ENCODE measurements at places on chromosomes 13 and 19. TPM values are rescaled to one million over a fixed set of nuclear protein-coding genes. Genes with fewer than 3 reads are reported as not detected.
A peak's percentile ranks its signal among the peaks of the same experiment; 100 is the strongest.

Gene CEACAM7
- 0.21 TPM for total RNA-seq

DNA sequence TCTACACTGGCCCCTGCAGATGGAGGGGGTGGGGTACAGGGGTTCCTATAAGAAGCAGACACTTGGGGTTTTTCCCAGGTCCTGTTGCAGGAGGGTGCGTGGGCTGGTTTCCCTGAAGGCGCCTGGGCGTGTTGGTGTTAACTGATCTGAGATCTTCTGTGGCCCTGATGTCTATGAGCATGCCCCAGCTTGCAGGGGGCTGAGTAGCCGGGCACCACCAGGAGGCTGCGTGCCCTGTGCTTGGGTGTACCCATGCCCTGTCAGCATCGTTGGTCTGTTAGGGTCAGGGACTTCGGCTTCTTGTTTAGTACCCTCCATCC lies 45.3 kb downstream of the CAPN12 start:
- no peaks in the 10 kb centered on the region for H3K27me3 ChIP-seq
- no peak for DNase-seq
- H3K4me1 ChIP-seq = peaks cover 43% of the 10 kb centered on the region
- no peak overlapping the region for H3K4me3 ChIP-seq
- peak overlapping the region; percentile 60 for H3K27ac ChIP-seq

- H3K36me3 ChIP-seq = peaks cover 2% of the 10 kb centered on the region
- H3K4me3 ChIP-seq = no peak overlapping the region
- no peak overlapping the region for H3K27ac ChIP-seq
- H3K27me3 ChIP-seq = no peaks in the 10 kb centered on the region
- H3K4me1 ChIP-seq = peaks cover 60% of the 10 kb centered on the region
- DNase-seq = no peak
Measured at GRCh38 chr19:28166025-28166424, 1046.9 kb downstream of the UQCRFS1 start.

GRCh38 chr13:20160306-20161274 lies at the start of gene GJA3:
TSS of gene GJA3 (minus strand) at chr13:20161052. CDS start at chr13:20143288, 17,764 bp downstream.
- peaks cover 16% of the 10 kb centered on the region for H3K4me1 ChIP-seq
- H3K36me3 ChIP-seq = no peaks in the 10 kb centered on the region
- H3K27ac ChIP-seq = no peak within 1 kb of the TSS
- DNase-seq = peak; percentile 71
- H3K4me3 ChIP-seq = peak within 1 kb of the TSS; percentile 84

- H3K4me1 ChIP-seq = peaks cover 5% of the 10 kb centered on the region
- no peak overlapping the region for H3K27ac ChIP-seq
Measured at GRCh38 chr13:97338571-97338970, 95.4 kb upstream of the RAP2A start.

DNA sequence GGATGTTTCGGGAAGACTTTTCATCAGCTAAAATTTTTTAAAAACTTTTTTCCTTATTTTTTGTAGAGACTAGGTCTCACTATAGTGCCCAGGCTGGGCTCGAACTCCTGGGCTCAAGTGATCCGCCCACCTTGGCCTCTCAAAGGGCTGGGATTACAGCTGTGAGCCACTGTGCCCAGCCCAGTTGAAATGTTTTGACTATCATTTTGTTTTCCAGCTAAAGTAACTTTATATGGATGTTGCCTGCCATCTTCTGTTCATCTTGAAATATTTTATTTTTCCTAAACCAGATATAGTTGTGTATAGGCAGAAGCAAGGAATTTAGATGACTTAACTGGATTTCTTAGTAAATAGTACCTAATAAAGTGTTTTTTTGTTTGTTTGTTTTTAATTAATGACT lies 7.0 kb downstream of the CAB39L start:
- DNase-seq = no peak
- no peaks in the 10 kb centered on the region for H3K36me3 ChIP-seq
- no peak overlapping the region for H3K27ac ChIP-seq
- peaks cover 2% of the 10 kb centered on the region for H3K4me1 ChIP-seq
- H3K27me3 ChIP-seq = no peaks in the 10 kb centered on the region

DNA sequence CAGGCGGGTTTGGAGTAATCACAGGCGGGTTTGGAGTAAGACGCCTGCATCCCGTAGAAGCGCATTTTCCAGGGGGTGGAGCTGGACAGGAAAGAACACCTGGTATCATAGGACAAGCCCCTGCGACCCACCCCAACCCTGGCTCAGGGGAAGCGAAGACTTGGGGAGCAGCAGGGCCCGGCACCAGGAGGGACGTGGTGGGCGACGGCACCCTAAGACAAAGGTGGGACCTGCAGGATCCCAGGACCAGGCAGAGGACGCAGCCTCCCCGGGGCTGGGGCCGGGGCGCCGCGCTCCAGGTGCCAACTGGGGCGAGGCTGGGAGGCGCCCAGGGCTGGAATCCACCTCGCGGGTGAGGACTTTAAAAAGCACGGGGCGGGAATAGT lies 520 bp downstream of the ZNF600 start:
- DNase-seq = peak; percentile 31
- H3K27me3 ChIP-seq = peaks cover 42% of the 10 kb centered on the region
- peaks cover 30% of the 10 kb centered on the region for H3K4me1 ChIP-seq
- H3K27ac ChIP-seq = no peak overlapping the region
- H3K4me3 ChIP-seq = peak overlapping the region; percentile 83
- no peaks in the 10 kb centered on the region for H3K36me3 ChIP-seq

- H3K27ac ChIP-seq = peak overlapping the region; percentile 61
- H3K36me3 ChIP-seq = no peaks in the 10 kb centered on the region
- DNase-seq = peak; percentile 55
Measured at GRCh38 chr19:29040951-29041350, 172.0 kb downstream of the UQCRFS1 start.

GRCh38 chr13:49954674-49955455 lies 18.7 kb upstream of the SPRYD7 start:
- no peak for DNase-seq
- no peak overlapping the region for H3K27ac ChIP-seq
- H3K27me3 ChIP-seq = peaks cover 7% of the 10 kb centered on the region
- no peak overlapping the region for H3K4me3 ChIP-seq
- H3K4me1 ChIP-seq = no peaks in the 10 kb centered on the region

Gene LRRC8E
- total RNA-seq = 3.6 TPM

DNA sequence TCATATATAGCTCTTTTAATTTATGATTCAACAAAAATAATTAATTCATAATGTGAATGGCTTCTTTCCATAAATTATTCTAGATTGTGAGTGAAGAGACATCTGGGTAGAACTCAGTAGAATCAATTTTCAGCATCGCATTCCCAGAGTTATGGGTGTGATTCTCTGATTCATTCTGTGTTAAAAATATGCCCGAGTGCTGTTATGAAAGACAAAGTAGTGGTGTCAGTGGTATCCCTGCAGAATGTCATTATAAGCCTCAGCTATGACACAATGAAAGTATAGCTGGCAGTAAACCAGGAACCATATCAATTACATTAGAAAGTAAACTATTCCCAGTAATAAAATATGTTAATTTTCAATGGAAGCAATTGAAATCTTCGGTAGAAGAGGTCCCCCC lies 480.5 kb upstream of the SLITRK1 start:
- H3K36me3 ChIP-seq = no peaks in the 10 kb centered on the region
- H3K4me3 ChIP-seq = no peak overlapping the region
- DNase-seq = no peak
- H3K4me1 ChIP-seq = no peaks in the 10 kb centered on the region
- H3K27ac ChIP-seq = no peak overlapping the region

Gene LHB
- total RNA-seq = not detected

- no peaks in the 10 kb centered on the region for H3K4me1 ChIP-seq
- no peaks in the 10 kb centered on the region for H3K27me3 ChIP-seq
- DNase-seq = no peak
Measured at GRCh38 chr13:78323848-78324247, 279.5 kb downstream of the POU4F1 start.

DNA sequence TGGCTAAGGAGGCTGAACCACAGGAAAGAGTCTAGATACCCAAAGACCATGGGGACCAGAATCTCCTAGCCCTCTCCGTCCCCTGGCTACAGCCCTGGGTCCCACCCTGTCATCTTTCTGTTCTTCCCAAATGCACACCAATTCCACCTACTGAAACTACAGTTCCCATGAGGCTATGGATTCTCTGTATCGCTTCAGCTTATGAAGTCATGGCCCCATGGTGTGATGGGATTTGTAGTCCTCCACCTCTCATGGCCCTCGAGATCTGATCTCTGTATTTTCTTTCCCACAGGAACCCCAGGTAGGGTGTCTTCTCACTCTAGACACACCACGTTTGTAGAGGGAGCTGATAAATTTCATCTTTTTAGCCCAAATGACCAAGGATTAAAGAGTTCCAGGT lies 11.8 kb downstream of the PTPRH start:
- H3K27me3 ChIP-seq = peaks cover 40% of the 10 kb centered on the region
- H3K27ac ChIP-seq = no peak overlapping the region
- H3K36me3 ChIP-seq = no peaks in the 10 kb centered on the region
- DNase-seq = no peak
- H3K4me3 ChIP-seq = no peak overlapping the region
- H3K4me1 ChIP-seq = no peaks in the 10 kb centered on the region

DNA sequence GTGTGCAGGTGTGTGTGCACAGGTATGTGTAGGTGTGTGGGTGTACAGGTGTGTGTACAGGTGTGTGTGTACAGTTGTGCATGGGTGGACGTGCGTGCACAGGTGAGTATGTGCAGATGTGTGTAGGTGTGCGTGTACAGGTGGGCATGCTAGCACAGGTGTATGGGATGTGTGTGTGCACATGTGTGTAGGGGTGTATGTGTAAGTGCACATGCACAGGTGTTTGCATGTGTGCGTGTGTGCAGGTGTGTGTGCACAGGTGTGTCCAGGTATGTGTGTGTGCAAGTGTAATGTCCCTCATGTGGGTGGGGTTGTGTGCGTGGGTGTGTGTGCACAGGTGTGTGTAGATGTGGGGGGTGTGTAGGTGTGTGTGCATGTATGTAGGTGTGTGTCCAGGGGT lies 27.5 kb upstream of the TFDP1 start:
- no peak overlapping the region for H3K27ac ChIP-seq
- DNase-seq = no peak
- no peaks in the 10 kb centered on the region for H3K36me3 ChIP-seq
- H3K4me3 ChIP-seq = no peak overlapping the region
- peaks cover 10% of the 10 kb centered on the region for H3K4me1 ChIP-seq
- H3K27me3 ChIP-seq = no peaks in the 10 kb centered on the region

DNA sequence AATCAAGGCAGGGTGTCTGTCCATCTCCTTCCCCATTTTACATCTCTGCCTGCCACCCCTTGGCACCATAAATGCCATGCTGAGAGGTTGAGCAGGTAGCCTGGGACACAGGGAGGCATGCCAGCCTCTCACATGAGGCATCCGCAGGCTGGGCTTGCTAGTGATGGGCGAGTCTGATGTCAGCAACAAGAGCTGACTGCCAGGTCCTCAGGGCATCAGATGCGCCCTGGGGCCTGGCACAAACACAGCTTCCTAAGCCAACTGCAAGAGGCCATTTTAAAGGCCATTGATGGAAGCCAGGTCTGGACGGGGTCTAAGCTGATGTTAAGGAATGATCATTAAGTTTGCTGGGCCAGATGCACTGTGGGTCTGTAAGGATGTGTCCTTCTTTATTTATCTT lies 34.6 kb downstream of the MYH14 start:
- H3K27me3 ChIP-seq = no peaks in the 10 kb centered on the region
- peaks cover 17% of the 10 kb centered on the region for H3K36me3 ChIP-seq
- H3K27ac ChIP-seq = no peak overlapping the region
- DNase-seq = no peak
- no peak overlapping the region for H3K4me3 ChIP-seq
- H3K4me1 ChIP-seq = peaks cover 20% of the 10 kb centered on the region

GRCh38 chr19:19566306-19566705 lies 28.2 kb downstream of the CILP2 start:
- no peak for DNase-seq
- H3K4me1 ChIP-seq = no peaks in the 10 kb centered on the region
- H3K27me3 ChIP-seq = no peaks in the 10 kb centered on the region
- peaks cover 11% of the 10 kb centered on the region for H3K36me3 ChIP-seq

DNA sequence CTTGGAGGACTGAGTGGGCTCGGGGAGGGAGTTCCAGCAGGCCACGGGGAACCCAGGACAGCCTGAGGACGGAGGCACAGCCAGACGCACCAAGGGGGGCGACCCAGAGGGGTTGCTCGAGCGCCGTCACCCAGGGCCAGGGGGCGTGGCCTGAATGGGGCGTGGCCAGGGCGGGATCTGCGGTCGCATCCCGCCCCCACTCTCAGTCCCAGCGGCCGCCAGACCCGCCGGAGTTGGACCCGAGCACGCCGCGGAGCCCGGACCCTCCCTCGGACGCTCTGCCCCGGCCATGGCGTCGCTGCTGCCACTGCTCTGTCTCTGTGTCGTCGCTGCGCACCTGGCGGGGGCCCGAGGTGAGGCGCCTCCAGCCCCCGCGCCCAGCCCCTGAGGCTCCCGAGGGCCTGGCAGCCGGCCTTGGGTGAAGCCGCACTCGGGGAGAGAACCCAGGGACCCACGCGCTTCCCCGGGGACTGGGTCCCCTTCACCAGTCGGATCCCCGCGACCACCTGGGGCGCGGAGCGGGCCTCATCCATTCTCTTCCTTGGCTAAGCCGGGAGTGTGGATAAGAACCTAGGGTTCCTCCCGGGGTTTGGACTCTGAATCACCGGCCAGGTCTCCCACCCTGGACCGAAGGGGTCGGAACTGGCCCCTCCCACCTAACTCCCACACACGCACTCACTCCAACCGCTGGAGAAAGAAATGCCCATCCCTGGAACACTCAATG lies at the start of gene CILP2:
Gene CILP2 (plus strand): TSS at position 205 of the 724 bp plus-strand sequence. CDS start 85 bp downstream, at position 290.
- H3K27ac ChIP-seq = no peak within 1 kb of the TSS
- DNase-seq = peak; percentile 91
- H3K36me3 ChIP-seq = no peaks in the 10 kb centered on the region
- peak within 1 kb of the TSS; percentile 69 for H3K4me3 ChIP-seq
- H3K4me1 ChIP-seq = peaks cover 15% of the 10 kb centered on the region

GRCh38 chr19:15456871-15457700 lies 7.3 kb downstream of the RASAL3 start:
- DNase-seq = peak; percentile 97
- H3K4me1 ChIP-seq = peaks cover 19% of the 10 kb centered on the region
- H3K27me3 ChIP-seq = peaks cover 92% of the 10 kb centered on the region

DNA sequence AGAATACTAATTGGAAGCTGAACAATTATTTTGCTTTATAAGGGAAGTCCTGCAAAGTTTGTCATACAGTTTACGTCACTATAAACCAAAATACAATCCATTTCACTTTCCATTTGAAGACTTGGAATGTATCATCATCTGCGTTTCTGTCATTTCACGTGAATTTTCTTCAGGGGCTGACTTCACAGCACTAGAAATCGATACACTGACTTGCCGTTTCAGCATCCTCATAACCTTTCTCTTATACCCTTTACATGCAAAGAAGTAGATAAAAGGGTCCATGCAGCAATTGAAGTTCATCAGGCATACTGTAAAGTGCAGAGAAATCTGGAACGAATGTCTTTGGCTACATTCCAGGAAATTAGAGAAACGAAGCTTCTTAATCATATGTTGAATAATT lies 12.2 kb downstream of the GPR183 start:
- H3K36me3 ChIP-seq = no peaks in the 10 kb centered on the region
- H3K4me3 ChIP-seq = no peak overlapping the region
- no peak overlapping the region for H3K27ac ChIP-seq
- DNase-seq = no peak
- H3K27me3 ChIP-seq = no peaks in the 10 kb centered on the region
- H3K4me1 ChIP-seq = peaks cover 6% of the 10 kb centered on the region

GRCh38 chr13:51596541-51596940 lies 12.3 kb downstream of the WDFY2 start:
- no peaks in the 10 kb centered on the region for H3K36me3 ChIP-seq
- peak overlapping the region; percentile 40 for H3K27ac ChIP-seq
- no peak overlapping the region for H3K4me3 ChIP-seq
- DNase-seq = no peak
- peaks cover 69% of the 10 kb centered on the region for H3K4me1 ChIP-seq
- no peaks in the 10 kb centered on the region for H3K27me3 ChIP-seq

Gene IGFL3
- not detected for total RNA-seq
